ENCODE measurements at places on chromosomes 2 and 18.

GRCh38 chr2:86241611-86242010 is 42.4 kb downstream of the MRPL35 start:
- DNase-seq, result no peak

GRCh38 chr2:148585696-148586095 is 58.9 kb upstream of the EPC2 start:
- DNase-seq, result no peak

GRCh38 chr2:120318626-120319025 is 27.3 kb upstream of the INHBB start:
- no peak for DNase-seq

- no peak for DNase-seq
These were observed 382.5 kb downstream of the CBLN2 start for GRCh38 chr18:72161691-72162090.

- no peak for DNase-seq
These were observed 102.2 kb upstream of the CELF4 start for GRCh38 chr18:37667836-37668235.

DNA sequence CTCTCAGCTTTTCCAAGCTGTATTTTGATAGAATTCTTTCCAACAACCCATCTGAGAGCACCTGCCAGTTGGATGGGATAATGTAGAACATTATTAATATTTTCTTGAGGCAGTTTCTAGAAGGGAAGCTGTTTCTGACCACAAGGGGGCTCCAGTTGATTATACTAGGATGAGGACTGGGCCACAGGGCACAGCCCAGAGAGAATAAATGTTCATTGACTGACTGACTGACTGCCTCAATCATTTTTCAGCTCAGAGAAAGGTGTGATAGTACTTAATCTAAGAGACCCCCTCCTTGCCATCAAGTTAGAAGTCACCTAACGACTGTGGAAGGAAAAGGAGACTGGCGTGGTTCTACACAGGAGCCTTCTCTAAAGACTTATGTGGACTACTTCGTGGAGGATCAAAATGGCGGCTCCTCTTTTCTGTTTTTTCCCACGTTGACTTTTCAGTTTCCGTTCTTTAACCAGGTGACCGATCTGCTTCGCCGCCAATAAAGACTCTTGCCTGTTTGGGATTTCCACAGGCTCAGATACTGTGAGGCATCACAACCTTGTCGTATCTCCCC is 31.9 kb upstream of the CREG2 start:
- no peak for DNase-seq

- no peak for DNase-seq
These were observed 1.6 kb downstream of the LRATD1 start for GRCh38 chr2:14634182-14634488.

DNA sequence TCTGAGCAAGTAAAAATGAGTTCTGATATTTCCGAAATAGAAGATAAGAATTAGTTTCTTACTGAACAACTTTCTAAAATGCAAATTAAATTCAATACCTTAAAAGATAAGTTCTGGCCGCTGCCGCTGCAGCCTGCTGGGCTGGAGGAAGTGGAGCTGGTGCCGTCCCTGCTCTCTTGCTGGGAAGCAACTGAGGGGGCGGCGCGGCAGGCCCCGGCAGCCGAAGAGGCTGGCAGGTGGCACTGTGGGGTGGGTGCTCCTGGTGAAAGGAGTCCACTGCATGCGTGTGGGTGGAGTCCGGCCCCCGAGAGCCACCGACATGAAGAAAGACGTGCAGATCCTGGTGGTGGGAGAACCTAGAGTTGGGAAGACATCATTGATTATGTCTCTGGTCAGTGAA is 89.5 kb upstream of the ZNF519 start:
- no peak for DNase-seq

GRCh38 chr2:225841314-225841713 is 441.8 kb downstream of the NYAP2 start:
- DNase-seq, result no peak
